ENCODE measurements at places on chromosomes 16 and 17.

- DNase-seq, result no peak
Observed at GRCh38 chr17:38705803-38706504, 881 bp downstream of the MLLT6 start.

DNA sequence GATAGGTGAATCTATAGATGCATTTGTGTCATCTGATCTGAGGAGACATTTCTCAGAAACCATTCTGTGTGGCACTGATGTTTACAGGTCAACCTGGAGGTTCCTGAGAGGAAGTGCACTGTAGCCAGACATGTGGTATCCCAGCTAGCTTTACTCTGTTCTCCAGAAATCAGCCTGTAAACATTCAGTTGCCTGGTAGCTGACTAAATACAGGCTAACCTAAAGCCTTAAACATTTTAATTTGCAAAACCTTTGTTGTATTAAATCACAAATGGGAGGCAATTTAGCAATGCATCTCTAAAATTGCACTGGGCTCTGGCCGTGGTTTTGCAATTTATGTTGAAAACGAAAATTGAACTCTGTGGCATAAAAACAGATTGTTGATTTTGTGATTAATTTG lies 207.6 kb downstream of the FTO start:
- DNase-seq, result no peak

- no peak for DNase-seq
Observed at GRCh38 chr16:11389631-11390565, 44.6 kb downstream of the RMI2 start.

DNA sequence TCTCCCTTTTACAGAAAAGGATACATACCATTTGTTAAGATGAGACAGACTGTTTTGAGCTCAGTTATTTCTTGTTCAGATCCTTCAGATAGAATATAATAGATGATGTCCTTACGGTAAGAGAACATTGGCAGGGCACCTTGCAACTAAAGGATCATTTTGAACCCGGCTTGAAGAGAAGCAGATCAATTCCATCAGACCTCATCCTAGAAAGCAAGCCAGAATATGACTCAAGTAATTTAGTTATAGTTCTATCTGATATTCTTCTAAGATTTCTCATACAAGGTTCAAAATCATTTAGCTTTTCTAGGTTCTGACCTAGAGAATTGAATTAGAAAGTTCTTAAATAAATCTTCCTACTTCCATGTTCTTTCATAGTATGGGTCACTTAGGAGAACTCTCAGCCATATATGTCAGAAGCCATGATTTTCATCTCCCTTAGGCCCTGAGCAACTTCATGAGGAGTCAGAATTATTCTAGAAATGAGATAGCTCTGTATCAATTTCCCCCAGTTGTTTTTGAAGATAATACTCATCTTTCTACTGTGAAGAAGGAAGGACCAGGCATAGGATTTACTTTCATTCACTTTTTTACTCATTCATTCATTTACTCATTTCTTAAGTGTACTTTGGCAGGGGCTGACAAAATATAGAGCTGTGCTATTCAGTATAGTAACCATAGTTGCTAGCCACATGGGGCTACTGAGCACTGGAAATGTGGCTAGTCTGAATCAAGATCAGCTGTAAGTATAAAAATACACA lies 2.5 kb upstream of the CMTM1 start:
- DNase-seq, result no peak

GRCh38 chr16:50448522-50448921 lies 79.7 kb upstream of the BRD7 start:
- no peak for DNase-seq

DNA sequence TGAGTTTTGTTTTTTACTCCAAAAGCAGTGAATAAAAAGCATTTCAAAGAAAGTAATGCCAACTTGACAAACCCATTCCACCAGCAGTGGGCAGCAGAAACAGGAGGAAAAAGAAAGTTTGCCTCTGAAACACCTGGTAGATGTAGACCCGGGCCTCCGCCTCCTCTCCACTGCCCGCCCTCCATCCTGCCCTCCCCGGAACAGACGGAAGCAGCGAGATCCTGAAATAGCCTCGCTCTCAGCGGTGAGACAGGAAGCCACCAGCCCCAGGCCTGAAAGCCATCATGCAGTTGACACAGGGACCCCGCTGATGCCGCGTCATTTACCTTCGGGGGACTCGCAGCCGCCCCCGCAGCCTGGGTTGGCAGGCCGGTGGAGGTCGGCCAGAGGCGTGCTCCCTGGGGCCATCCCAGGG lies 67.8 kb downstream of the C16orf78 start:
- no peak for DNase-seq

GRCh38 chr17:69945698-69946185 lies 129.3 kb upstream of the KCNJ16 start:
- DNase-seq, result no peak

GRCh38 chr17:79573196-79573896 lies 37.5 kb downstream of the RBFOX3 start:
- no peak for DNase-seq

- DNase-seq, result no peak
Observed at GRCh38 chr17:4500191-4500571, 1.5 kb downstream of the SPNS2 start.

GRCh38 chr16:4661661-4662060 lies 31.7 kb upstream of the NUDT16L1 start:
- DNase-seq, result no peak

- no peak for DNase-seq
Observed at GRCh38 chr17:21528031-21528695, 152.0 kb downstream of the KCNJ12 start.

GRCh38 chr16:9412915-9413264 lies 321.4 kb downstream of the HAPSTR1 start:
- DNase-seq, result no peak

GRCh38 chr17:16929757-16930520 lies 42.0 kb downstream of the TNFRSF13B start:
- DNase-seq, result no peak

DNA sequence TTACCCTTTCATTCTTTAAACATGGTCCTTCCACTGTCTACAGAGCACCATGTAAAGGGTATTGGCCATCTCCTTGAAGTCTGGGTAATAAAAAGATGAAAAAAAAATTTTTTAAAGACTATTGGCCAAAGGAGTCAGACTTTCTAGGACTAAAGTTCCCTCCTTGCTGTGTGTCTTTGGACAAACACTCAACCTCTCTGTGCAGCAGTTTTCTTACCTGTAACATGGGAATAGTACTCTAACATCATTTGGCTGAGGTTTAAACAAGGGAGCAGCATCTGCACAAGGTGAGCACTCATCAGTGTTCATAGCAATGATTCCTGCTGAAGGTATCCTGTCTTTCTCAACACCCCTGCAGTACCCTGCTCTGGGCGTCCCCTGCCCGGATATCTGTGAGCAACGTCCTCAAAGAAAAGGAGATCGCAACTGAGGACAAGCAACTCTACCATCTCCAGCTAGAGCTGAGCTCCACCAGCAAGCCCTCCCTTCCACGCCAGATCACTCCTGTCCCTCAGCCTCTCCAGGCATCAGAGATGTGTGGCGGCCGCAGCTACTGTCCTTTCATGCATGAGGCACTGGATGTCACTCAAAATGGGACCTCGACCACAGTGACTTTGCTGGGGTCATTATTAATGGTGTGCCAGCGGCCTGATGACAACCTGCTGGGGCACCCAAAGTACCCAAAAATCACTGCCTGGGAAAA lies 29.5 kb upstream of the RPH3AL start:
- no peak for DNase-seq

- no peak for DNase-seq
Observed at GRCh38 chr17:14037453-14037852, 31.9 kb upstream of the COX10 start.

- DNase-seq, result no peak
Observed at GRCh38 chr16:89981414-89981813, 32.9 kb downstream of the DEF8 start.

GRCh38 chr16:51892293-51893007 lies 654.5 kb downstream of the TOX3 start:
- no peak for DNase-seq

DNA sequence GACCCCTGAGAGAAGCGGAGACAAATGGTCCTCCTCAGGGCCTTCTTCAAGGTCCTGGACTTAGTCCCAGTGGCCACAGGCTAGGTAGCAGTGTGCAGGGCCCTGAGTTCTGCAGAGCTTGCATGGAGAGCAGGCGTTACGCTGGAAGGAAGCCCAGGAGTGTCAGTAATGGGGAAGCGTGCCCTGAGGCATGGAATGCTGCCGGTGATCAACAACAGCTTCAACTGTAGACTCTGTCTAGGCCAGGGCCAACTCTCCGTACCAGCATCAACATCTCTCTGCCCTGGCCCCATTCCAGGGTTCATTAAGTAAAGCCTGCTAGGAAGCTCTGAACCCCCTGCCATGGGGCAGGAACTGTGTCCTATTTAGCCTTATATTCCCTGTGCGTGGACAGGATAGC lies 568 bp upstream of the TNK1 start:
- DNase-seq, result no peak

DNA sequence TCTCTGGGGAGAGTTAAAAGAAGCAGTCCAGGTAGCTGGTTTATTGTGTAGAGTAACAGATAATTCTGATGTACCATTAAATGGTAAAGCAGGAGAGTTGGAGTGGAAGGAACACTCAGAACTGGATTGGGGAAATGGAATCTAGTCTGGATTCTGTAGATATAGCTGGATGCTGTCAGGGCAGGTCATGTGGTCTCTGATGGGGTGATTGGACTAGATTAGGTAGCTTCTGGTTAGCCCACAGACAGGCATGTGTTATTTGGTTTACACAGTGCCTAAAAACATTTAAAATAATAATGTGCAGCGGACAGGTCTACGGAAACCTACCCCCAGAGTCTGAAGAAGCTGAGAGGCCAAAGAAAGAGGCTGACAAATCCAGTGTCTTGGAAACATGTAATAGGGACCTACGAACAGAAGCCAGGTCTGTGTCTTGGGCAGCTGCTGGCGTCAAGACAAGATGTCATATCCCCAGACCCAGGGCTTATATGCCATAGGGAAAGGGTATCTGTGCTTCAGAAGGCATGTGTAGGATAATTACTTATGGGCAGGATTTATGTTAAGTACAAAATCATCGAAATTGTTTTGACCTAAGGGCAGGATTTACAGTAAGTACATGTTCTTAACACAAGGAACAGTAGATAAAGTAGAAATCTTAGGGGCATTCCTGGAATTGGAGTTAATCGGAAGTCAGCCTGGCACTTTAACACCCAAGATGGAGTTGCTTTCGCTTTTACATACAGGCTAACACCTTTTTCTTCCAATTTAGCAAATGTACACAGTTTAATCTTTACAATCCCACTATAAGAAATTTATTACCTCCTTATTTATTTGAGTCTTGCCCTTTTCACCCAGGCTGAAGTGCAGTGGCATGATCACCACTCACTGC lies 12.4 kb downstream of the LUC7L3 start:
- DNase-seq, result no peak

GRCh38 chr16:78474762-78475161 lies 375.3 kb downstream of the WWOX start:
- DNase-seq, result no peak

- DNase-seq, result no peak
Observed at GRCh38 chr16:57071831-57072582, 20.4 kb upstream of the CPNE2 start.
